ENCODE measurements at places on chromosomes 1 and 21. TPM values are rescaled to one million over a fixed set of nuclear protein-coding genes. Genes with fewer than 3 reads are reported as not detected.

DNA sequence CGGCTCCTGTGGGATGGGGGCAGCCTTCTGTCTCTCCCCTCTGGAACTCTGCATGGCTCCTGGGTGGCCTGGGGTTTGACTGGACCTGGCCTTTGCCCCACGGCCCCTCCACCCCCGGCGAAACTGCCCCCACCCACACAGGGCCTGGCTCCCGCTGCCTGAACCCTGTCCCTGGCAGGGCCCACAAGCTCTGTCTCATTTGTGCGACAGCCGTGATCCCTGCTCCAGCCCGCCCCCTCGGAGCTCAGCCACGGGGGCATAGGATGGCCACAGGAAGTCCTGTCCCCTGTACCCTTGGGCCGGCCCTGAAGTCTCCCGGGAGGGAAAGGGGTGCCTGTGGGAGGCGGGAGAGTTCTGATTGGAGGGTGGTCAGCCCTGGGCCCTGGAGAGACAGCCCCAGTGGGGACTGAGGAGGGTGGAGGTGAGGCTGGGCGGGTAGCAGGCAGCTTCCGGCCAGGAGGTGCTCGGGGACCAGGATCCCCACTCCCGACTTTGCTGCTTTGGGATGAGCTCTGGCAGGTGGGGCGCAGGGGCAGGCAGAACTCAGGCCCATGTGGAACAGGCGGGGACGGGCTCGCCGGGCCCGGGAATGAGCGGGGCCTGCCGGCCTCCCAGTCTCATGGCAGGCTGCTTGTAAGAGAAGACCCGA, 45.1 kb downstream of the SLX9 start:
- H3K4me1 ChIP-seq, result no peaks in the 10 kb centered on the region
- no peaks in the 10 kb centered on the region for H3K36me3 ChIP-seq
- H3K27me3 ChIP-seq, result no peaks in the 10 kb centered on the region
- no peak overlapping the region for H3K27ac ChIP-seq

DNA sequence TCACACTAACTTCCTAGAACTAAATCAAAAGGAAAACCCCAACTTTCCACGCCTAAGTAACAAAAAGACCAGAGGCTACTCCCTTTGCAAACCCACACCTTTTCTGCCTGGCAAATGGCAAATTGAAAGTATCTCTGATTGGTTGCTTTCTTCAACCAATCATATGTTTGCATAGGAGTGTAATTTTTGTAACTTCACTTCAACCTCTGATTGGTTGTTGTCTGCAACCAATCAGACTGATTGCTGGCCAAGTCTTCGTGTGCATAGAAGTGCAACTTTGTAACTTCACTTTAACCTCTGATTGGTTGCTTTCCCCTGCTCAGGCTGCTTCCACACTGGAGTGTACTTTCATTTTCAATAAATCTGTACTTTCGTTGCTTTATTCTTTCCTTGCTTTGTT, 36.9 kb upstream of the PADI2 start:
- H3K27me3 ChIP-seq, result no peaks in the 10 kb centered on the region
- DNase-seq, result no peak
- H3K36me3 ChIP-seq, result no peaks in the 10 kb centered on the region
- no peak overlapping the region for H3K27ac ChIP-seq
- H3K4me3 ChIP-seq, result no peak overlapping the region

DNA sequence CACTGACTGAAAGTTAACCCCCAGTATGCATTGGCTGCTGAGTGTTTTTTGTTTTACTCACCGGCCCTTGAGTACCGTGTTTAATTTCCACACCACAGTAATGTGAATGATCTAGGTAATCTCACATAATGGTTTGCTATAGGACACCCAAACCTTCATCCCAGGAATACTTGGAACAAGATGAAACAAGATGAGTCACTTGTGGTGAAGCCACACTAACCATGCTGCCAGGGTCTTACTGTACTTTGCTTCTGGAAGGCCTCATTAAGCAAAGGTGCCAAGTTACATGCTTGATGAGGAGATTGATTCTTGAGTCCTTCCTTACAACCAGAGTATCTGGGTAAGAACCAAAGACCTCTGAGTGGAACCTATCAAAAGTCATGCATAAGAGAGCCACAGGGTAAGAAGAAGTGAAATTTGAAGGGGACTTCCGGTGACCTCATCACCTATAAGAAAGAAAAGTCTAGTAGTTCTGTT, 163.3 kb downstream of the NRIP1 start:
- H3K36me3 ChIP-seq, result no peaks in the 10 kb centered on the region
- no peak overlapping the region for H3K4me3 ChIP-seq
- peaks cover 22% of the 10 kb centered on the region for H3K4me1 ChIP-seq
- H3K27me3 ChIP-seq, result no peaks in the 10 kb centered on the region

C1orf53 gene
- 7.0 TPM for polyA plus RNA-seq

DNA sequence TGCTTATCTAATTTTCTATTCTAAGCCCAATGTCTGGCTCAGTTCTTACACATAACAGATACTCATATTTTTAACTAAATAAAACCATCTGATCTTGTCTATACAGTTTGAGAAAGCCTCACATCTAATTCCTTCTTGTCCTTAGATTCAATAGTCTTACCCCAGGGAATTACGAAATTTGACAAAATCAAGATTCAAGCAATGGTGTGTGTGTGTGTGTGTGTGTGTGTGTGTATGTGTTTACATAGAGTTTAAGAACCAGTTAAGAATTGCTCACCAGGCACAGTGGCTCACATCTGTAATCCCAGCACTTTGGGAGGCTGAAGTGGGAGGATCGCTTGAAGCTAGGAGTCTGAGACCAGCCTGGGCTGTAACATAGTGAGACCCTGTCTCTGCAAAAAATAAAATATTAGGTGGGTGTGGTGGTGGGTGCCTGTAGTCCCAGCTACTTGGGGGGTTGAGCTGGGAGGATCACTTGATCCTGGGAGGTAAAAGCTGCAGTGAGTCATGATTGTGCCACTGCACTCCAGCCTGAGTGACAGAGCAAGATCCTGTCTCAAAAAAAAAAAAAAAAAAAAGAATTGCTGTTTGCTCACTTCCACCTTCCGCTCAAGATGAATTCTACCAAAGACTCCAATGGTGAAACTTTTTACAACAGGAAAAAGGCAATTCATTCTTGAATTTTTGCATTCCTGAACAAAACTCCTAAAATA, 6.2 kb downstream of the WDR64 start:
- no peaks in the 10 kb centered on the region for H3K4me1 ChIP-seq
- H3K4me3 ChIP-seq, result no peak overlapping the region
- no peaks in the 10 kb centered on the region for H3K36me3 ChIP-seq

DNA sequence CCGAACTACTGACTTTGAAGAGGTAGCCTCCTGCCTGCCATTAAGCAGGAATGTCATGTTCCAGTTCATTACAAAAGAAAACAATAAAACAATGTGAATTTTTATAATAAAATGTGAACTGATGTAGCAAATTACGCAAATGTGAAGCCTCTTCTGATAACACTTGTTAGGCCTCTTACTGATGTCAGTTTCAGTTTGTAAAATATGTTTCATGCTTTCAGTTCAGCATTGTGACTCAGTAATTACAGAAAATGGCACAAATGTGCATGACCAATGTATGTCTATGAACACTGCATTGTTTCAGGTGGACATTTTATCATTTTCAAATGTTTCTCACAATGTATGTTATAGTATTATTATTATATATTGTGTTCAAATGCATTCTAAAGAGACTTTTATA, 159.8 kb upstream of the SGIP1 start:
- H3K4me3 ChIP-seq, result no peak overlapping the region
- DNase-seq, result no peak
- H3K36me3 ChIP-seq, result no peaks in the 10 kb centered on the region
- H3K27me3 ChIP-seq, result no peaks in the 10 kb centered on the region

DNA sequence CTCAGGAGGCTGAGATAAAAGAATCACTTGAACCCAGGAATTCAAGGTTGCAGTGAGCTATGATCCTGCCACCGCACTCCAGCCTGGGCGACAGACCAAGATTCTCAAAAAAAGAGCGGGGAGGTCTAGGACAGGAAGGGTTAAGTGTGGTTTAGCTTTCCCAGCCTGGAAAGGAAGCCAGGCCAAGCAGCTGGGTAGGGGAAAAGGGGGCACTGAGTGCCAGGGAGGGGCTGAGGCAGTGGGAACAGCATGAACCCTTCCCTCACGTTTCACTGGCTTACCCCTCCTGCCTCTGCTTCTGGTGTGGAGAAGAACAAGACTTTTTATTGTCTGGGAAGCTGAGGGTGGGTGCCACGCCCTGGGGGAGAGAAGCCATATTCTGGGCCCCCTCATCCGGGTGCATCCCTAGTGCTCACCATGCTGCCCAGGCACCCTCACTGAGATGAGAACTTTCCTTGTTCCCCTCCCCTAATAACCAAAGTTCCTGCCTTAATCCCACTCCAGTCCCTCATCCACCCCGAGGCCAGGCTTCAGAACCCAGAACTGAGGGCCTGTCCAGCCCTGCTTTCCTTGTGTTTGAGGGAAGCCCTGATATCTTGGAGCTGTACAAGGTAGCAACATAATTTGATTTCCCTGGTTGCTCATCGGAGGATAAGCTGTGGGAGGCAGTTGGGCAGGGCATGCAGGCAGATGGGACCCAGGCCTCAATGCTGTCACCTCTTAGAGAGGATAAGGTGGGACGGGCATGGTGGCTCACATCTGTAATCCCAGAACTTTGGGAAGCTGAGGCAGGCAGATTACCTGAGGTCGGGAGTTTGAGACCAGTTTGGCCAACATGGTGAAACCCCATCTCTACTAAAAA, 2.0 kb upstream of the LMNA start:
- H3K27ac ChIP-seq, result no peak overlapping the region
- H3K4me1 ChIP-seq, result peaks cover 18% of the 10 kb centered on the region

DNA sequence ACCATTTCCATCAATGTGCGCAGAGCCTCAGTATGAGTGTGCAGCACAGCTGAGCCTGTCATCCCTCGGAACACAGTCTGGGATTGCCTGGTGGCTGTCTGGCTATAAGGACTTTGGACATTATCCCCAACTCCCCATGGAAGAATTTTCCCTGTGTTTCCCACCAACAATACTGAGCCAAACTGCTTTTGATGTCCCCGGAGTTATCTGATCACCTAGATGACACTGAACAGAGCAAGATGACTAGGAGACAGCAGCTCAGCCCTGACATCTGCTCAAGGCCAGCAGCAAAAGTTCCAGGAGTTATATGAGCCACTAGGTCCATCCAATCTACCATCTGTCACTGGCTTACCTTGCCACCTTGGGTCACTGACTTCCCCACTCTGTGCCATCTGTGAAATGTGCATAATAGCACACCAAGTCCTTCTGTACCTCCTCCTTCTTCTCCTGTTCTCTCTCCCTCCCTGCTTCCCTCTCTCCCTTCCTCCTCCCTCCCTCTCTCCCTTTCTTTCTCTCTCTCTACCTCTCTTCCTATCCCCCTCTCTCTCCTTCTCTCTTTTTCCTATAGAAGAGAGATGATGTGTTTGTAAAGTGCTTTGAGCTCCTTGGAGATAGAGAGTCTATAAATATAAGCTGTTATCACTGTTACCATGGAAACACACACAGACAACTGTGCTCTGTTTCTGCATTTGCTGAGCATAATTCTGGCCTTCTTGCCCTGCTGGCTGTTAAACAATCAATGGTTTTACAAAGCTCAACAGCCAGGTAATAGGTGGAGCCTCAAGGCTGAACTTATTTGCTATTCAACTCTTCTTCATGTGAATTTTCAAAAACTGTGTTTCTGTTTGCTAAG, 19.7 kb upstream of the ATP1B1 start:
- no peaks in the 10 kb centered on the region for H3K27me3 ChIP-seq
- H3K4me1 ChIP-seq, result no peaks in the 10 kb centered on the region
- H3K27ac ChIP-seq, result no peak overlapping the region
- H3K36me3 ChIP-seq, result no peaks in the 10 kb centered on the region

S100A5 gene
- polyA plus RNA-seq, result 0.76 TPM

DNA sequence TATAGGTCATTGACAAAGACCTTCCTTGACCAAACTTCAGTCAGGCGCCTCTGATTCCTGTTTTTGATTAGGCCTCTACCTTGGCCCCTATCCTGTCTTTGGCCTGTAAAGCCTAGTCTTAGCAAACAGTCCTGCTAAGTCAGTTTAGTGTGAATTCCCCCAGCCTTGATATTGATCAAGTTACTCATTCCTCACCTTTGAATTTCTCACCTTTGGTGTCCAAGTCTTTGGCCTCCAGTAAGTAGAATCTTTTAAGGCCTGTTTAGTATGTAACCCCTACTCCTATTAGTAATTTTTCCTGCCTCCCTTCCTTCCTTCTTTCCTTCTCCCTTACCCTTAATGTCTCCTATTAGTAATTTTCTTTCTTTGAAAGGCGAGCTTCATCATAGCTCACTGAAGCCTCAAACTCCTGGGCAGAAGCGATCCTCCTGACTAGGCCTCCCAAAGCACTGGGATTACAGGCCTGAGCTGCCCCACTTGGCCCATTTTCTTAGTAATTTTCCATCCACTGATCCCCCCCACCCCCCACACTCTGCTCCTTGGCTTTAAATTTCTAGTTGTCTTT, 13.0 kb upstream of the ZNF692 start:
- H3K36me3 ChIP-seq, result no peaks in the 10 kb centered on the region
- no peak overlapping the region for H3K27ac ChIP-seq
- no peak overlapping the region for H3K4me3 ChIP-seq

DNA sequence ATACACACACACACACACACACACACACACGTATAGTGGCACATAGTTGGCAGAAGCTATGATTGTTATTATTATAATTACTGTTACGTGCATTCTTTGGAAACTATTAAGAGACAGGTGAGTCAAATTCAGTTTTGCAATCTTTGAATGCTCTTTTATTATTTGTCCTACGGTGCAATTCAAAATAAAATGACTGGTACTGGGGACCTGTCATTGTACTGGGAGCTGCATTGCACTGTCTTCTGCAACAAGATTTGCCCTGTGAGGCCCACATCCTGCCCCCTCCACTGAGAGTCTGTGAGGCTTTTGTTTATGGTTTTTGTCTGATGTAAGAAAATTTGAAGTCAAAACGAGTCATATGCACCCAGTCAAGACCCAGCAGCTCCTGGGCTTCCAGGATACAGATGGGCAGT, 1.9 kb downstream of the LY9 start:
- peak; percentile 15 for DNase-seq
- H3K4me3 ChIP-seq, result no peak overlapping the region
- no peaks in the 10 kb centered on the region for H3K27me3 ChIP-seq
- H3K36me3 ChIP-seq, result no peaks in the 10 kb centered on the region
- H3K4me1 ChIP-seq, result peaks cover 5% of the 10 kb centered on the region

GRCh38 chr1:233975486-233975885, 71.0 kb downstream of the SLC35F3 start:
- no peak overlapping the region for H3K27ac ChIP-seq
- H3K27me3 ChIP-seq, result no peaks in the 10 kb centered on the region
- H3K4me1 ChIP-seq, result no peaks in the 10 kb centered on the region
- H3K4me3 ChIP-seq, result no peak overlapping the region

OR2T35 gene
- polyA plus RNA-seq, result not detected

PPIAL4G gene
- not detected for polyA plus RNA-seq

DNA sequence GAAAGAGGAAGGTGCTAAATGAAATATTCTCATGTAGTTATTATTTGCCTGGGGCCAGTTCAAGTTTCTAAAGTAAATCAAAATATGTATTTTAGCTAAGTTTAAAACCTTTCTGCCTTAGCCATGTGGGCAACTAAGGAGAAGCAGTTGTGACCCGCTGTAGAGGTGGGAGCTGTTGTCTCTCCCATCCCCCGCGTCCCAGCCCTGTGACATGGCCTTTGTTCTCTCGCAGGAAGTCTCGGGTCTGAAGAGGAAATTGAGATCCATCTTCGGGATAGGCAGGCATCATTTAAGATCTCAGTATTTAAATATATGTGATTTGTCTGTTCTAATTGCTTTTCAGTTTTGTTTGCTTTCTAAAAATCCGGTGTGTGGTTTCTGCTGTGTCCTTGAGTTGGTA, 121.5 kb downstream of the CAMTA1 start:
- H3K36me3 ChIP-seq, result no peaks in the 10 kb centered on the region
- peaks cover 11% of the 10 kb centered on the region for H3K27me3 ChIP-seq
- H3K4me1 ChIP-seq, result no peaks in the 10 kb centered on the region
- H3K27ac ChIP-seq, result no peak overlapping the region
- DNase-seq, result no peak
- no peak overlapping the region for H3K4me3 ChIP-seq
